Epithelial cell of proximal tubule (primary cell): ENCODE measurements at places on chromosomes 3 and 15.

- no peak for DNase-seq
These were observed 232.0 kb upstream of the STT3B start for GRCh38 chr3:31300456-31301443.

GRCh38 chr3:58720526-58720925, 54.0 kb upstream of the FAM3D start:
- no peak for DNase-seq

DNA sequence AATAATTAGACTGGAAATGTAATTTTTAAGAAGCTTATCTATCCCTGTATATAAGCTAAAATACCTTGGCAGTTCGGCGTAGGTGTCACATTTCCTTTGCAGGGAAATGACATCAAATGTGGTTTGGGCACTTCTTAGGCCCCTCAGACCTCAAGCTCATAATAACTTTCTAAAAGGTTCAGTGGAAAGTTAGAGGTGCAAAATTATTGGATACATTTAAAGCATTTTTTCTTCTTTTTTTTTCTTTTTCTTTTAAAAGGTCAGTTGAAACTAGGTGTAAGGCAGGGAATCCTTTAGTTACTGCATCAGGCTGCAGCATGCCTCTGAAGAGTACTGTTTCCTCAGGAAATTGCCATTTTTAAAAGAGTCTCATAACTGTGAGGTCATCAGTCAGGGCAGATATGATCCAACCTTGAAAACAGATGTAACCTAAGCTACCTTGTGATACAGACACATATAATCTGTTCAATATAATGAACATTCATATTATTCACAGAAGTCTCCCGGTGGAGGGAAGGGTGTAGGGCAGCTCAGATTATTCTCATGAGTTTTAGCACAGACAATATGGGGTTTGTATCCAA, 4.8 kb downstream of the SACM1L start:
- DNase-seq, result no peak

DNA sequence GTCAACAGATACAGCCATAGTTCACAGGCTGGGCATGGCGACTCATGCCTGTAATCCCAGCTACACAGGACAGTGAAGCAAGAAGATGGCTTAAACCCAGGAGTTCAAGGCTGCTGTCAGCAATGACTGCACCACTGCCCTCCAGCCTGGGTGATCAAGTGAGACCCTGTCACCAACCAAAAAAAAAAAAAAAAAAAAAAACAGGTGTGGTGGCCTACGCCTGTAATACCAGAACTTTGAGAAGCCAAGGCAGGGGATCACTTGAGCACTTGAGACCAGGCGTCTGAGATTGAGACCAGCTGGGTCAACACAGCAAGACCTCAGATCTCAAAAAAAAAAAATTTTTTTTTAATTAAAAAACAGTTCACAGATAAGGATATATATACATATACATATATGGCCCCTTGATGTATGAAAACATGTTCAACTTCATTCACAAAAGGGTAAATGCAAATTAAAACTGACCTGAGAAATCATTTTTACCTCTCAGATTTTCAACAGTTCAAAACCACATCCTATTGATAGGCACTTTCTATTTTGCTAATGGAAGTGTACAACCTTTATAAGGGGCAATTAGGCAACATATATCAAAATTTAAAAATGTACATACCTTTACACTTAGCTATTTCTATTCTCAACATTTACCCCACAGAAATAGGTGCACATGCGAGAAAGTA, 51.1 kb downstream of the OSBPL10 start:
- DNase-seq, result no peak

GRCh38 chr3:59268170-59268569, 218.3 kb upstream of the CFAP20DC start:
- DNase-seq, result no peak

GRCh38 chr15:54159012-54159411, 180.8 kb downstream of the UNC13C start:
- no peak for DNase-seq

DNA sequence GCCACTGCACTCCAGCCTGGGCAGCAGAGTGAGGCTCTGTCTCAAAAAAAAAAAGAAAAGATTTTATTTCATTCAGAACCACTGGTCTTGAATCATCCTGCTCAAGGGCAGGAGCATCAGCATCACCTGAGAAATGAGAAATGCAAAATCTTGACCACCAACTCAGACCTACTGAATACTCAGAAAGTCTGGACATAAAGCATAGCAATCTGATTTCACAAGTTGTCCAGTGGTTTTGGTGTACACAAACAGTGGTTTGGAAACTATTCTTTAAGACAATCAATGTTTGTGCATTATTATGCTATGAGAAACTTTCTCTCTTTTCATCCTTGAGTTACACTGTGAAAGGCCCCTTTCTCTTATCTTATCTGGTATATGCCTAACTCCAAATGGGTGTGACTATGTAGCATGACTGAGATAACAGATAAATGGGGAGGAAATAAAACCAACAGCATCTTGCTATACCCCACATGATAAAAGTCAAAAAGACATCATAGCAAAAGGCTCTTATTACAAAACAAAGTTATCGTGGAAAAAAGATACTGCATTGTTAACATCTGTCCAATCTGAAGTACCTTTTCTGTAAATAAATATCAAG, 174.2 kb upstream of the STT3B start:
- no peak for DNase-seq

DNA sequence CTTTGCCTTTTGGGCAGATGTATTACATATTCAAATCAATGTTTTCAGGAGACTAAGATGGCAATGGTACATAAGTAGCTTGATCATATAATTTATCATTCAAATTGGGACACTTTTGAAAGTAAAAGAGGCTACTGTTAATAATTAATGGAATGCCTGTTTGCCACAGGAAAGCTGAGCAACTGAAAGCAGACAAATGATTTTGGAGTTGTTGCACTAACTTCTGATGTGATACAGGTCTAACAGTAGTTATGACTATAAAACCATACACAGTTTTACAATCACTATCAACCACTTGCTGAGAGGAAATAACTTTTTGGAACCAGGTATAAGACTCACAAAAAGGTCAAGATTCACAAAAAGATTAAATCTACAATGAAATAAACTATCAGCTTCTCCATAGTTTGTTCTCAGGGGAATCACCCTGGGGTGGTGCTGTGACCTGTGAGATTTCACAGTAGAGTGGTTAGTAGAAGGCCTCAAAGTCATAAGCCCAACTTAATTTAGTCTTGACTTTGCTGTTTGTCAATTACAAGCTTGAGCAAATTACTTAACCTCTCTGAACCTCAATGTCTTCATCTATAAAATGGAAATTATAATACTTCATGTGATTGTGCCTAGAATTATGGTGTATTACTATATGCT, 42.7 kb downstream of the HHLA2 start:
- DNase-seq, result peak; percentile 40

DNA sequence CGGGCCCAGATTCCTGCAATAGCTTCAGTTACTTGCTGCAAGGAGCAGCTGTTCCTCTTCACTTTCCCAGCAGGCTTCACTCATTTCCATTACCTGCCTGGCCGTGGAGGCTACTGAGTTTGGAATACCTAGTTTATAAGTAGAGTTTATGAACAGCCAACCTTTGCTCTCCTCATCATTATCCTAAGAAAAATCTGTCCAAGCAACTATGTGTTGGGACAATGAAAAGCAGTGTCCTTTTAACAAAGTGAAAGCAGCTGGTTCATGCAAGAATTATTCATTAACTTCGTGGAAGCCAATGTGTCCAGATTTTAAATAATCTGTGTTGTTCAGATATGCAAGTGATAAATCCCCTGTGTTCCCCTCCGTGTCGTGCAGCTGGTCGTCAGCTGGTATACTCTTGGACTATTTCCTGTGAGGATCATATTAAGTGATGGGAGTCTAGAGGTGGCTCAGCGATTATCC, 39.3 kb upstream of the SSR3 start:
- DNase-seq, result no peak

DNA sequence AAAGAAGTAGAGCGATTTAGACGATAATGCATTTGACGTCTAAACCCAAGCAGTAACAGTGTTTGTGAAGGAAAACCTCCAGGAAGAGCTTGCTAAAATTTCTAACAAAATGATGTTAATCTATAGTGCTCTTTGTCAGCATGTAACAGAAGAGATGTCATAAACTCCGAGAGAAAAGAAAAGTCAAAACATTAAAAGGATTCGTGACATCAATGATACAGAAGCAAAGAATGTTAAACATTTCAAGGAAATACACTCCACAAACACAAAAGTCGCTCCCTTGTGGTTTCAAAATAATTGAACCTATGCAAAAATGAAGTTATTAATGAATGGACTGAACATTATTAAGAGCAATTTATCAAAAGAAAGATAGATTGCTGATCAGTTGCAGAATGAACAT, 27.9 kb downstream of the AADAC start:
- no peak for DNase-seq

GRCh38 chr3:150271591-150271960, 136.5 kb upstream of the TSC22D2 start:
- no peak for DNase-seq

GRCh38 chr15:92725171-92725570, 69.6 kb upstream of the FAM174B start:
- DNase-seq, result peak; percentile 87

DNA sequence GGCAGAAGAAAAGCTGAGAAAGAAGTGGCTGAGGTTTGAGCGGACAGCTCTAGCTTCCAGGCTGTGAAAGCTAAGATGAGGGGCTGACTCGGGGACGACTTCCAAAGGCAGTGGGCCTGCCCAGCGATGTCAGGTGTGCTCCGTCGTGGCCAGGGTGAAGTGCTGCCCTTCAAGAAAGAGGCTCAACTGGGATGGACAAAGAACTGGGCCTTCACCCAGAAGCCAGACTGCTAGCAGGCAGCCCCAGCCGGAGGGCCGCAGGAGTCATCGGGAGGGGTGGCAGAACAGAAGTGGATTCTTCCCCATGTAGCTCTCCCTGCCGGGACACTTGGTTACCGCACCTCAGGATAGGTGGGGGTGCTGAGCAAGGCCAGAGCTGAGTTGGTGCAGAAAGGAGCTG, 13.1 kb upstream of the SEC13 start:
- no peak for DNase-seq

DNA sequence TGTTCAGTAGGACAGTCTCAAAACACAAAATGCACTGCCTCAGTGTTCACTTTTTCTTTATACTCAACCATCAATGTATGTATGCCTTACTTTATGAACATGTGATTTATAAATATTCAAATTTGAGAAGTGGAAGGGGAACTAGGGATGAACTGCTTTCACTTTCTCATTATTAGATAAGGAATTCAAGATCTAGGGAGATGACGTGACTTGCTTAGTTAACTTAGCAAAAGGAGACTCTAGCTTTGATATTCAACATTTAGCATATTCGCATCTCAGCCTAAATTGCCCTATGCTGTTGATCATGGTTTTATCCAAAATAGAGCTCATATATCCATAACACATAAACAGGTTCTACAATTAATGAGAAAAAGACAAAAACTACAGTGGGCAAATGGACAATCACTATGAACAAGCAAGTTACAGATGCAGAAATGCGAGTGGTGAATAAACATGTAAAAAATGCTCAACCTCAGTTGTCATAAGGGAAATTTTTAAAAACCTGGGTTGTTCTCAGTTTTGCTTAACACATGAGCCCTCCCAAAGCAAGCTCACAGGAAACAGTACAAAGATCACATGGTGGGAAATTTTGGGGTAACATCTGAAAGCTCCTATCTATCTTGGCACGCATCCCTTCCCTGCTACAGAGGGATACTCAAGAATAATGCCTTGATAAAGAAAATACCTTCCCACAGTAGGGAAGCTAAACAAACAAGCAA, 269.8 kb downstream of the THRB start:
- DNase-seq, result no peak

DNA sequence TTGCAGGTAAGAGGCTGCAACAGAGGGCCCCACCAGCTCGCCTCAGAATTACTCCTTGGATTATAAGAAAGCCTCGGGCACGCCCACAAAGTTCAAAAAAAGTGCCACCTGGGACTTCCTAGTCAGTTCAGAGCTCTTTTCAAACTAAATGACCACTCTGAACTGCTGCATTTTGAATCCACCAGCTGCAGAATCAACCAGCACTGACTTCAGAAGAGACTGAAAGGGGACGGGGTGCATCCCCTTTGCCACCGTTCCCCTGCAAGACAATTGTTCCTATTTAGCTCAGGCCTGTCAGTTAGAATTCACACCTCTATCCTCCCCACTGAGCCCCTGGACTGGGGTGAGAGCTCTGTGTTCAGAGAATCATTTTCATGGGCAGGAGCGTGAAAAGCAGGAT, 181.4 kb upstream of the GADL1 start:
- no peak for DNase-seq

DNA sequence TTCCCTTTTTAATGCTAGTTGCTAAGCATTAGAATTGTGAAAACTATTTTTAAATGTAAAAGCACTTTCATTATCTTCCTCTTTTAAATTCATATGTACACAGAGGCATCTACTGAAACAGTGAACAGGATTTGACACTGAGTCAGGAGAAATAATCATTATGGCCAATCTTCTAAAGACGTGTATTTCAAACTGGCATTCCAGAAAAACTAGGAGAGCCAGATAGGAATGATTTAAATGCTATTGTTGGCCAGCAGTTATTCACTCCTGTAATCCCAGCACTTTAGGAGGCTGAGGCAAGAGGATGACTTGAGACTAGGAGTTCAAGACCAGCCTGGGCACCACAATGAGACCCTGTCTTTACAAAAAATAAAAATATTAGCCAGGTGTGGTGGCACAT, 67.6 kb upstream of the RAP2B start:
- DNase-seq, result no peak

GRCh38 chr15:84761607-84762131, 13.3 kb downstream of the ZNF592 start:
- no peak for DNase-seq

GRCh38 chr3:52028572-52028971, 27.8 kb downstream of the DUSP7 start:
- no peak for DNase-seq

DNA sequence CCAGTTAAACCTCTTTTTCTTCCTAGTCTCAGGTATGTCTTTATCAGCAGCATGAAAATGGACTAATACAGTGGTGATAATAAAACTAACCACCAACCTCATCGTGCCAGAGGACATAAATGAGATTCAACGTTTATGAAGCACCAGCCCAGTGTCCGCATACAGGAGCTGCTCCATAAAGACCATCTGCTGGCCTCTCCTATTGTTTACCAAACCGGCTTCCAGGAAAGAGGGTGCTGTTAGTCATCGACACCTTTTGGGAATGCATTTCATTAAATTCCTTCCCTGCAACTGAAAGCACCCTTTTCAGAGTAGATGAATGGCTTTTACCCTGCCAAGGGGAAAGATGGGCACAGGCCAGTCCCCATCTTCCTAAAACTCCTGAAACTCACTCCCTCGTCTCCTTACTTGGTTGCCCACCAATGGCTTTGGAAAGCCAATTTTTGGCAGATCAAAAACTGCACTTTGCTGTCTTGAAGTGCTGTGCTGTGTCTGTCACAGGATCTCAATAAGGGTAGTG, 122.1 kb downstream of the AQP9 start:
- no peak for DNase-seq

GRCh38 chr3:140586311-140586710, 91.6 kb upstream of the TRIM42 start:
- no peak for DNase-seq

DNA sequence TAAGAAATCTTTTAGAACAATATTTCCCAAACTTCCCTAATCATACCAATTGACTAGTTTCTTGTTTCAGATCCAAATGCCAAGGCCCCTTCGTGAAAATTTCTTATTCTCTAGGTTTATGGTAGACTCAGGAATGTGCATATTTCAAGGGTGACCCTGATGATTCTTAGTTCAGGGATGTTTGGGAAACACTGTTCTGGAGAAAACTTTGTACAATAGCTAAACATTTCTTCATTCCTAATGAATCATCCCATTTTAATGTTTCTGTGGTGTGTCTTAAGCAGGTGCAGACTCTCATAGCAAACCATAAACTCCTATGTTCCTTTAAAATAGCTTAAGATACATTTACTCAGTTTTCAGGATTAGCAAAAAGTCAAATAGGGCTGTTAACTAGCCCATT, 314.5 kb downstream of the TIGIT start:
- DNase-seq, result peak; percentile 87
